ENCODE measurements at places on chromosomes 11 and 22.

DNA sequence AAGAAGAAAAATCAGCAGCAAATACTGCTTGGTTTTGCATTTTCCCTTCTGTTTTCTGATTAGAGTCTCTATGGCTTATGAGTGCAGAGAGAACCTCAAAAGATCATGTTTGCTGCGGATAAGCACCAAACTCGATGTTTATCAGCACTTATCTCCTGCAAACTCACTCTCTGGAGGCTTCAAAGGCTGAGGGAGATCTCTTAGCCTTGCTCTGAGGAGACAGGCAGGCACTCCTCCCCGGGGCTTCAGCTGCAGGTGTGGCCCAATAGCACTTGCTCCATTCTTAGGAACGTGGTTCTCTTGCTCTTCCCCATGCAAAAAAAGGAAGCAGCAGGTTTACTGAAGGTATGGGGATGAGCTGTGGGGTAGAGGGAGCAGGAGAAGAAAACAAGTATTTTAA lies 45.1 kb downstream of the FLI1 start:
- DNase-seq = no peak

- peak; percentile 59 for DNase-seq
Observed at GRCh38 chr11:2929950-2930703, 907 bp upstream of the PHLDA2 start.

- no peak for DNase-seq
Observed at GRCh38 chr11:5973530-5973929, 5.2 kb upstream of the OR56A5 start.

DNA sequence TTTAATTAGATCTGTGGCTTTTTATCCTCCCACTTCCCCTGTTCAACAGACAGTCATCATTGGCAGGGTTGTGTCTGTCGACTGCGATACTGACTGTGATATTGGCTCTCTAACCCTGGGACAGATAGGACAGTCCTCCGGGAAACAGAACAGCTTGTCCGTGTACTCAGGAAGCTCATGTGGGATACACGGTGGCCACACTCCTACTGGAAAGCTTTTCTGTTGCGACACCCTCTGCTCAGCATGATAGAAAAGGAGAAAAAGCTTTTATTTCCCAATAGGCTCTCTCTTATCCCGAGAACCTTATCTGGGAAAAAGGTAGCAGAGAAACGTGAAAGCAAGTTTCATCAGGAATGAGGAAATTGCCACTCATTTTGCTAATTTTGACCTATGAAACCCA lies 60.4 kb upstream of the HSPA8 start:
- no peak for DNase-seq

DNA sequence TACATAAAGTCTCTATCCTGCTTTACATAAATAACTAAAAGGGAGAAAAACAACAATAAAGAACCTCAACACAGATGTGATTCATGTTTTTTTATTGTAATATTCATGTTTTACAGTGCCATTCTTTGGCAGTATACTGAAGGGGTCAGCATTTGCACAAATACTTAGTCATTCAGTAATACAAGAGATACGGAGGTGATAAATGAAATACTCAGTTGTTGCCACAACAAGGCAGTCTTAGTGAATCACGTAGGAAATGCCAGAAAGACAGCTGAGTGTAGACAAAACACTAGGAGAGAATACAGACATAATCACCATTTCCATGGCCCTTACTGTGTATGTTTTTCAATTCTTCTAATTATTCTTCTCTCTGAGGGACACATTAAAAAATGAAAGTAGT lies 910.4 kb downstream of the METTL15 start:
- DNase-seq = no peak

- no peak for DNase-seq
Observed at GRCh38 chr11:36304351-36304750, 8.3 kb downstream of the PRR5L start.

DNA sequence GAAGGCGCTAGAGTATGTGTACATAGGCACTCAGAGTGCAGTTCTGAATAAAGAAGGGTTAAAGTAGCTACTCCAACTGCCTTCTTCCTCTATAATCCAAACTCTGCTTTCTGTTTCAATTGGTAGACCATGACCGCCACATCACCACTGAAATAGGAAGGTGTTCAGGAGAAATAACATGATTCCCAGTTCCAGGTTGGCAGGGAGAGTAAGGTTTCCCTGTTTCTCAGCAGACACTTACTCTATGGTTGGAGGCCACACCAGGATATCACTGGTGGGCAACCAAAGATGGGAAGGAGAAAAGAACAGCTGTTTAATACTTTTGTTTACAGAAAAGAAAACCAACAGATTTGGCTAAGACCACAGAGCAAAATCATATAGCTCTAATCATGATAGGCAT lies 37.9 kb downstream of the PAK1 start:
- no peak for DNase-seq

DNA sequence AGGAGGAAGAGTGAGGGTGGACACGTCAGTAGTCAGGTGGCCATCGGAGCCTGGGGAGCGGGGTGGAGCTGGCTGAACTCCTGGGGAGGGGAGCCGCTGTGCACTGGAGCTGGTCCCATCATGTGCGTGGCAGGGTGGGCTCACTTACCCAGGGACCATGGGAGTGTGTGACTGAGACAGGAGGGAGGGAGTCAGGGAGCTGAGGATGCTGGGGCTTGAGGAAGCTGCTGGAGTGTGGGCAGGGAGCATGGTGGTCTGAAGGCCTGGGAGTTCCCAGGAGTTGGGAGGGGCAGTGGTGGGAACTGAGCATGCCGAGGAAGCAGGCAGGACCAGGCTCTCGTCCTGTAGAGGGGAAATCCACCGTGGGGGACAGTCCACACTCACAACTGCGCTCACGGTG lies 18.0 kb downstream of the CLDN5 start:
- no peak for DNase-seq

- peak; percentile 58 for DNase-seq
Observed at GRCh38 chr11:61482513-61482912, 26.0 kb upstream of the LRRC10B start.

GRCh38 chr11:102940714-102941588 lies 14.6 kb downstream of the MMP13 start:
- peak; percentile 49 for DNase-seq

DNA sequence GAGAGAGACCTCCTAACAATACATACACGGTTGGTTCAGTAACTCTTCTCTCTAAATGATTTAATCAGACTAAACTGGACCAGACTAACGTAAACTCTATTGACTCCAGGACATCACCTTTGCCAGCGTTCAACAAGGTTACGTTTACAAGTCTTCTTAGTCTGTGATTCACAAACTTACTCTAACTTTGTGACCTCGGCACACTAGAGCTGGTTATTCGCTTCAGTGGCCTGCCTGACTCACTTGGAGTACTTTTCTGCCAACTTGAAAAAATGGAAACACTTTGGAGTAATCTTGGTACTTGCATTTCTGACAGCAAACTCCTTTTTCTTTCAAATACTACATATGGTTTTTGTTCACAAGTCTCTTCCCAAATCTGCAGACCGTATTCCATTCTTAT lies 26.2 kb downstream of the MTMR2 start:
- no peak for DNase-seq

DNA sequence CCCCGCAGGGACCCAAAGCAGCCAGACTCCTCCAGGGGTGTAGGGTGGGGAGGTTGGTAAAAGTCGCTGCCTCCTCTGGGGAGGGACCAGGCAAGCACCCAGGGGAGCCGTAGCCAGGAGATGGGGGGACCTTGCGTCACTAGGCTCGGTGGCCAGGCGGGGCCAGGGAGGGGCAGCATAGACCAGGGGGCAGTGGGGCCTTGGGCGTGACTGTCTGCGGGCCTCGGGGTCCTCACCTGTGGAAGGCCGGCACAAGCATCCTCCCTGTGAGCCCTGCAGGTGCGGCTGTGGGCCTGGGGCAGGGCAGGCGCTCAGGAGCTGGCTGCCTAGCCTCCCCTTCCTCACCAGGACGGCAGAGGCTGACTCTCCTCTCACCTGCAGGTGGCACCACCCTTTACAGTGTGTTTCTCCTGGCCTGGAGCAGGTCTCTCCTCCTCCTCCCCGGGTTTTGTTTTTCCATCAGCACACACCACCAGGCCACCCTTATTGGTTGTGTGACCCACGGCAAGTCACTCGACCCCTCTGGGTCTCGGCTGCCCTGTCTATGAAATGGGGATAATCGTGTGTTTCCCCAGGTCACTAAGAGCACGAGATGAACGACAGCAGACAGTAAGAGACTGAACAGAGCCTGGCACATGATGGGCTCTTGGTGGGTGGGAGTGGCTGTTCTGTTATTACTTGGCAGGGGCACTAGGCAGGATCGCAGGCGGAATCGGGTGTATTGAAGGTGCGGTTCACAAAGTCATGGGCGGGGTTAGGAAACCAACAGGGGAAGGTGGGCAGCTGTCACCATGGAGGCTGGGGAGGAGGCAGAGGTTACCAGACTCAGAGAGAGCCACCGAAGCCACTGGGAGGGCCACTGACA lies 52.7 kb downstream of the FLRT1 start:
- DNase-seq = peak; percentile 7

DNA sequence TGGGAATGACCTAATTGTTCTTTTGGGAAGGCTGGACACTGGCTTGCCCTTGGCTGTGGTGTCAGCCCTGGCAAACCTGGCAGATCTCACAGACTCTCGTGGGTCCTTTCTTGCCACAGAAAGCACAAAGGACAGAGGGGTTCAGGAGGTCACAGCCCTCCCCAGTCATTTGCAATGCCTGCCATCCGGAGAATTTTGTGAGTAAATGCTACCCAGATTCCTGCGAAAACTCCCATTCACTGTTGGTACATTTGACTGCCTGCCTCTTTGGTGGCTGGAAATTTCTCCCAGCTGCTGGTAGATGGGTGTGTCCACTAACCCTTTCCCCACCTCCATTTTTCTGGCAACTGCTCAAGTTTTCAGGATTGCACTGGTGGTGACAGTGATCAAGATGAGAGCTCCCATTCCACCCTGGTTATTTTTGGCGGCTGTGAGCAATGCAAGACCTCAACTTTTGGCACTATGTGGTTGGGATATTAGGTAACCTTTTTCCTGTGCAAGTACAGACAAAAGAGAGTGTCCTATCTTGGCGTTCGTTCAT lies 155.7 kb downstream of the NAV2 start:
- DNase-seq = no peak

DNA sequence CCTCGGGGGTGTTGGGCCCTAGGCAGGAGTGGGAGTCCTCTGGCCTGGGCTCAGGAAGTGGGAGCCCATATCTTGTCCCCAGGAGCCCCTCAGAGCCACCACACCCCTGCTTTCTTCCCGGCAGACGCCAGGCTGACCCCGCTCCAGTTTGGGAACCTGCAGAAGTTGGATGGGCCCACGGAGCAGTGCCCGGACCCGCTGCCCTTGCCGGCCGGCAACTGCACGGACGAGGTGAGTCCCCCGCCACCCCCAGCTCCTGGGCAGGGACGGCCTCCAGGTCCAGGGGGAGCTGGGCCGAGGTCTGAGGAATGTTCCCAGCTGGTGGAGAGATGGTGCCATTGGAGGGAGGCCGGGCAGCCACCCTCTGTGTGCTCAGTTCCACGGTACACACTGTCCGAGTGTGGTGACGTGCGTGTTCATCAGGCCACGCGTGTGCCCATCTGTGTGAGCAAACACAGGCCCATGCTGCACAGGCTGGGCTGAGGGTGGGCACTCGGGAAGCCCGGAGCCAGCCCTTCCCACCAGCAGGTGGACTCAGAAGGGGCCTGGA lies 4.8 kb downstream of the MUC5B start:
- no peak for DNase-seq

DNA sequence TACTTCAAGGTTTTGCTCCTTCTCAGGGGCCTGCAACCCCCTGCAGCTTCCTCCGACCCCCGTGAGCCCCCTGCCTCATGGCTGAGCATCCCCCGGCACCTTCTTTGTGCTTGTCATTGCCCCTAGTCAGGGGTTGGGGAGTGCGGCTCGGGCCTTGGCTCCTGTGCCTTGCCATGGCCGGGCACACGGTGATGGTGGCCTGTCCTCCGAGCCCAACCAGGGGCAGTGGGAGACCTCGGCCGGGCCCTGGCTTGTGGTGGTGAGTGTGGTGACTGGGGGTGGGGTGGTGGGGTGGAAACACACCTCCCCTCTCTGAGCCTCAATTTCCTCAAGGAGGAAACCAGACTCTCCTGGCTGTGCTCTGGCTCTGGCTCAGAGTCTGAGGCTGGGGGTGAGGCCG lies 1.5 kb upstream of the MRGPRG start:
- no peak for DNase-seq

GRCh38 chr11:66363805-66364535 lies 7.6 kb downstream of the SLC29A2 start:
- peak; percentile 91 for DNase-seq

GRCh38 chr22:30649430-30650007 lies 13.9 kb downstream of the SLC35E4 start:
- DNase-seq = peak; percentile 92

- peak; percentile 47 for DNase-seq
Observed at GRCh38 chr11:71420455-71421241, 27.5 kb downstream of the DHCR7 start.

DNA sequence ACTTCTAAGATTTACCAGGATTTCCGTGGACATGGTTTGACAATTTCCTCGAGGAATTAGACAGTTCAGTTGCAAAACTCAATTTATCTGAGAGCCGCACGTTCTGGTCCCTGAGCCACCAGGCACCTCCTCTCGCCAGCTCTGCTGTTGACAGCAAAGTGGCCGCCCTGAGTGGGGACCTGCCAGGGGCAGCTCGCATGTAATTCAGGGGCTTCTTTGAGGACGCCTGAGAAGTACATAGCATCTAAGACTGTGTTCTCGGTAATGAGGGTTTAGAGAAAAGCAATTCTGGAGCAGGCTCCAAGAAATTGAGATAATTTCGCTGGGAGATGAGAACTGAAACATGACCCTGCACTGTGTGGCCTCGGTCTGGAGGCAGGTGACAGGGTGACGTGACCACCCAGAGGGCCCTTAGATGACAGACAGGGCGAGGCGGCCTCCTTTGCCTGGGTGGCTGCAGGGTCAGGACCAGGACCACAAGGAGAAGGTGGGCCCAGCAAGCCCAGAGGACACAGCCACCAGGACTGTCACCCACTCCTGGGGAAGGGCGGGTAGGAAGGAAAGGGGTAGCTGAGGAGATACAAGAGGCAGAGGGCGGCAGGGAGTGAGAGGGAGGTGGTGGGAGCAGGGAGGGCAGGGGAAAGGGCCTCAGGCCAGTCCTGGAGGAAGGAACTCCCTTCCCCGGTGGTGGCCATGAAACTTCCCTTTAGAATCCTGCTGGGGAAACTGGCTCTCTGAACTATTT lies 55.0 kb downstream of the RTL6 start:
- DNase-seq = no peak

- DNase-seq = no peak
Observed at GRCh38 chr22:39847477-39847876, 46.1 kb downstream of the ENTHD1 start.

- DNase-seq = no peak
Observed at GRCh38 chr22:17814830-17815229, 40.6 kb upstream of the BID start.

GRCh38 chr11:92854952-92855351 lies 114.5 kb upstream of the MTNR1B start:
- no peak for DNase-seq

Measured in activated CD4-positive, alpha-beta T cell treated with anti-CD3 and anti-CD28 coated beads for 48 hours (primary cell).